ENCODE measurements at places on chromosomes 2 and 18. TPM values are rescaled to one million over a fixed set of nuclear protein-coding genes. Genes with fewer than 3 reads are reported as not detected.

Gene LRP2
- 0.04 TPM for total RNA-seq

Gene NDUFAF7
- total RNA-seq = 20.4 TPM

Gene LONRF2
- total RNA-seq = 0.13 TPM

Gene CCDC178
- total RNA-seq = not detected

DNA sequence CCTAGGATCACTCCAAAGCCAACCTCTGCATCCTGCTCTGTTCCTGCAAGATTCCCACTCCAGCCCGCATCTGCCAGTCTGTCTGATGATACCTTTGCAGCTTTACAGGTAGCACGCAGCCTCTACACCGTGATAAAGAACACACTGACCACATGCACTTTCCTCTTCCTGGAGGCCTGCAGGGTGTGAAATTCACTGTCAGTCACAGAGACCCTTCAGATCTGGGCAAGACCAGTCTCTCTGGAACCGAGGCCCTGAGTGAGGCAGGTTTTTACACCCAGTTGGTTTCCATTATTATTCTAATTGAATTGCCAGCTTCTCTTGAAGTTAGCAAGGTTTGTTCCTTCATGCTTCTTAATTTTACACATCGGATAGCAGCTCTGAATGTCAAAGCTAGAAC is 30.5 kb upstream of the TWIST2 start:
- no peak overlapping the region for H3K27ac ChIP-seq
- H3K36me3 ChIP-seq = no peaks in the 10 kb centered on the region
- no peak overlapping the region for H3K4me3 ChIP-seq
- no peak for DNase-seq
- H3K27me3 ChIP-seq = peaks cover 4% of the 10 kb centered on the region

DNA sequence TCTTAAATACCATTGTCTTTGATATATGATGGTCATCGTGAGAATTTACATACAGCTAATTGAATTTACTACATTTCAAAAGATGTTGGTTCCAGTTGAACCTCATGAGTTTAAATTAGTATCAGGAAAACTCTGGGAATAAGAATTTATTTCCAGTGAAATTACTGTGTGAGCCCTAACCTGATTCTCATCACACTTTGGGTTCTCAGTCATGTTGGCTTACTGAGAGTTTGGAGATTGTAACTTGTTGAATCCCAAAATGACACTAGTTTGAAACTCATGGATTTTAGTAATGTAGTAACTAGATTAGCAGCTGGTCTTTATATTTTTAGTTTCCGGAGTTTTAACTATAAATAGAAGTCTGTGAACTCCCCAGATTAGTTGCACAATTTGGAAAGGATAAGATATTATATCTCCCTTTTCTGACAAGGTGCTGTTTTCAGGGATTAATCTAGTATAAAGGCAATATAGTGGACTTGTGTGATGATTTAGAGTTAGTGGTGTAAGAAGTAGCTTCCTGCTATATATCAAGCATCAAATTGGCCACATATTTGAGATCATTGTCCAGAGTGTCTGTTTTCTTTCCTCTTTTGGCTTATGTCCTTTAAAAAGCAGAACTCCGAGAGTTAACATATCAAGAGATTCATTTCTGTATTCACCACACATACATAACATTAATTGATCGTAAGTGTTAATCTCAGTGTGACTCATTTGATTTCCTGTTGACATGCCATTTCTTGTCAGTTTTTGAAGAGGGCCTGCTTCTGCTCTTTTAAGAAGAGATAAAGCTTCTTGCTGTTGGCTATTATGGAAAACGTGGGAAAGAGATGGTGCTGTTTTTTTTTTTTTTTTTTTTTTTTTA is 15.7 kb downstream of the NDUFV2 start:
- H3K4me3 ChIP-seq = peak overlapping the region; percentile 43
- H3K27me3 ChIP-seq = no peaks in the 10 kb centered on the region
- H3K27ac ChIP-seq = peak overlapping the region; percentile 76
- peaks cover 8% of the 10 kb centered on the region for H3K36me3 ChIP-seq

Gene ONECUT2
- total RNA-seq = not detected

DNA sequence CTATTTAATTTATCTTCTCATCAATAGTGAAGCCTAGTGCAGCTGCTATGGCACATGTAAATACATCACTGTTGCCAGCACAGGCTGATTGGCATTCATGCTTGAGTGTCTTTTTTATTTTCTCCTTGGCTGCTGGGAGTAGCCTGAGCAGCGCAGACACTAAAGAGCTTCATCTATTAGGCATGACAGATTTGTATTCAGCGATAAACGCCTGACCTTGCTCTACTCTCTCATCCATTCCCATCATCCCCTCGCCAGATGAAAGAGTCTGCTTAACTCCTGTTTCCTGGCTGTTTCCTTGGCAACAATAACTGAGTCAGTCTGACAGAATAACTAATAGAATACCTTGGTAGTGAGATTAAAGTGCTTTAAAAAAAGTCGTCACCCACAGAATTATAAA is 753.6 kb downstream of the DCC start:
- H3K36me3 ChIP-seq = no peaks in the 10 kb centered on the region
- no peak for DNase-seq
- no peak overlapping the region for H3K27ac ChIP-seq
- H3K27me3 ChIP-seq = no peaks in the 10 kb centered on the region
- no peaks in the 10 kb centered on the region for H3K4me1 ChIP-seq

Gene C1QL2
- total RNA-seq = not detected

Gene ZNF521
- not detected for total RNA-seq

- H3K27me3 ChIP-seq = no peaks in the 10 kb centered on the region
- H3K4me1 ChIP-seq = no peaks in the 10 kb centered on the region
Measured at GRCh38 chr2:187266645-187267044, 181.4 kb downstream of the CALCRL start.

DNA sequence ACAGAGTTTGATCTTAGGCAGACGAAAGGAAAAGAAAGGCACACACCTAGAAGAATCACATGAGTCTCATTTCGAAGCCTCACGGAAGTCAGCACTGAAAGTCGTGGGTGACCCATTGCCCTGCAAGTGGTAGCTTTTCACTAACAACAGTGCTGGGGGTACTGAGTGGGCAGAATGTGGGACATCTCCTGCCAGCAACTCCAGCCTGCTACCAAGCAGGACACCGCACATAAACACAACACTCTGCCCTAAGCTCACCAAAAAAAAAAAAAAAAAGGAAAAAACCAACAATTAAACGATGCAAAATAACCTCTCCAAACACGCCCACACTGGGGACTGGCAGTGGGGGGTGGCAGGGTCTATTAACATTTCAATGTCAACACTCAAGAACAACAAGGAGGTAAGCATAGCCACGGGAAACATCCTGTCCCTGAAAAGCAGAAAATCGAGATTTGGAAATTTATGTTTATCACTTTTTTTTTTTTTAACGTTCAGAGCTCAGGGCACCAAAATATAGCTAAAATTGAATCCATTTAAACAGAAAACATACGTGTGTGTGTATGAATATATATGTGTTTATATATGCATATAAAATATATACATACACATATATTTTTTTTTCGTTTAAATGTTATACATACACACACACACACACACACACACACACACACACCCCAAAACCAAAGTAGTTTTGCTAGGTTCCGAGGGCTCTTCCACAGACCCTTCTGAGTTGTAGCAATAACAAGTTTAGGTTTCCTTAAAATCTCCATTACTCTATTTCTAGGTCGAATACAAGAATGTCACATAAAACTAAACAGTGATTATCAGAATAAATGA is 2.2 kb downstream of the INO80D start:
- no peaks in the 10 kb centered on the region for H3K27me3 ChIP-seq
- H3K27ac ChIP-seq = peak overlapping the region; percentile 85
- H3K4me3 ChIP-seq = peak overlapping the region; percentile 90
- peaks cover 29% of the 10 kb centered on the region for H3K4me1 ChIP-seq

Gene REG1B
- not detected for total RNA-seq

Gene CRIM1
- 10.7 TPM for total RNA-seq

DNA sequence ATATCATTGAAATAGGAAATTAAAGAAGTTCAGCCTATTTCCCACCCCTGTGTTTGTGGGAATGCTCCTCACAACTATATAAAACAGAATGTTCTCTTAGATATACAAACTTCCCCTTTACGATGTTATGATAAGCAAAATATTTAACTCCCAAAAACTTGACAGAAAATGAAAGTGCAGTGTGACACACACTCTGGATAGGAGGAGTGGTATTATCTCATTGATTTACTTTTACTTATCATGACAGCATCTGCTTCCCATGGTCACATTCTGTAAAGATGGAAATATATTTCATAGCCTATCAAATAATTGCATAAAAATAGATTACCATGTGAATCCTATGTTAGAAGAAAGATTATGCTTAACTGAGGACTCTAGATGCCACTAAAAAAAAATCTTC is 96.6 kb upstream of the STK17B start:
- no peaks in the 10 kb centered on the region for H3K27me3 ChIP-seq
- DNase-seq = no peak
- peaks cover 64% of the 10 kb centered on the region for H3K4me1 ChIP-seq
- peak overlapping the region; percentile 28 for H3K27ac ChIP-seq

GRCh38 chr18:64273724-64274123 is 124.8 kb upstream of the LINC00305 start:
- no peaks in the 10 kb centered on the region for H3K4me1 ChIP-seq
- no peak overlapping the region for H3K27ac ChIP-seq
- H3K27me3 ChIP-seq = no peaks in the 10 kb centered on the region
- H3K4me3 ChIP-seq = no peak overlapping the region

- no peak for DNase-seq
- H3K36me3 ChIP-seq = no peaks in the 10 kb centered on the region
- no peak overlapping the region for H3K4me3 ChIP-seq
- H3K4me1 ChIP-seq = peaks cover 13% of the 10 kb centered on the region
Measured at GRCh38 chr18:32468147-32468845, 2.4 kb downstream of the GAREM1 start.

GRCh38 chr2:69514819-69515218 is 77.6 kb upstream of the NFU1 start:
- peaks cover 79% of the 10 kb centered on the region for H3K36me3 ChIP-seq
- no peak overlapping the region for H3K27ac ChIP-seq
- no peaks in the 10 kb centered on the region for H3K27me3 ChIP-seq
- no peaks in the 10 kb centered on the region for H3K4me1 ChIP-seq

Gene HNRNPA3
- 203 TPM for total RNA-seq

DNA sequence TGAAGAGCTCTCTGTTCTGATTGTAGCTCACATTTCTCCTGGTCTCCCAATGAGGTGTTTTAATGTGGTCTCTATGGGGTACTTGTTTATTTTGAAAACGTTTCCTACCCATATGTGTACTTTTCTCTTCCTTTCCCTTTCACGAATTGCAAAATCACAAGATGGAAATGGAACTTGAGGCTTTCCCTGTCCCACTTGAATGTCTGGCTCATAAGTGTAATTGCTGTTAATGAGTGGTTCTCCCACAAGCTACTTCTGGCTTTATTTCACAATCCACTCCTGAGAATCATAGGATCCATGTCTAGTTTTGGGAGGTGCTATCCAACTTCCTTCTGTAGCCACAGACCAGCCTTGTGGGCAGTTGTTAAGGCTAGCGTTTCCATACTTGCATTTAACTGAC is 81.1 kb upstream of the CAVIN2 start:
- no peak overlapping the region for H3K4me3 ChIP-seq
- no peaks in the 10 kb centered on the region for H3K4me1 ChIP-seq

Gene ASXL3
- not detected for total RNA-seq

- no peaks in the 10 kb centered on the region for H3K27me3 ChIP-seq
- H3K4me3 ChIP-seq = no peak overlapping the region
- H3K4me1 ChIP-seq = no peaks in the 10 kb centered on the region
- DNase-seq = no peak
- H3K36me3 ChIP-seq = no peaks in the 10 kb centered on the region
- H3K27ac ChIP-seq = no peak overlapping the region
Measured at GRCh38 chr2:100394111-100394641, 23.3 kb downstream of the CHST10 start.

Gene ACMSD
- total RNA-seq = not detected

GRCh38 chr18:40210696-40211095 is 1744.3 kb upstream of the PIK3C3 start:
- no peak overlapping the region for H3K4me3 ChIP-seq
- no peaks in the 10 kb centered on the region for H3K36me3 ChIP-seq
- DNase-seq = no peak

GRCh38 chr2:126846241-126846640 is 52.4 kb upstream of the TEX51 start:
- H3K4me3 ChIP-seq = no peak overlapping the region
- no peaks in the 10 kb centered on the region for H3K27me3 ChIP-seq
- H3K4me1 ChIP-seq = no peaks in the 10 kb centered on the region
- no peak for DNase-seq

Gene SNTG2
- total RNA-seq = 1.3 TPM

DNA sequence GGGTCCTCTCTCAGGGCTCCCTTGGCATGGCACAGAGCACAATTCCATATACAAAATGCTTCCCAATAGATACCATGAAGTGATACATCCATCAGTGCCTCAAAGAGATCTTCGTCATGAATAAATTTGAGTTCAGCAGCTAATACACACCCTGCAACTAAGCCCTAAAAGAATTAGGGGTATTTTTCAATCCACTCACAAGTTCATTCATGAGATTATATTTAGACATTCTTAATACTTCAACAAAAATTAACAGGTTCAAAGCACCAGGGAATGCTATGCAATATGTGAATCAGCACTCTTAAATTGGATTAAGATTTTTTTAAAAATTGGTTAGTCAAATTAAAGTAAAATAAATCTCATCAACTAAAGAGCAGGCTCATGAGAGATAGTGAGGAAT is 79.7 kb downstream of the PID1 start:
- no peak overlapping the region for H3K27ac ChIP-seq
- no peaks in the 10 kb centered on the region for H3K27me3 ChIP-seq
- H3K36me3 ChIP-seq = no peaks in the 10 kb centered on the region
- no peaks in the 10 kb centered on the region for H3K4me1 ChIP-seq
- DNase-seq = no peak

Gene LYPD6B
- not detected for total RNA-seq

- H3K4me3 ChIP-seq = no peak overlapping the region
- H3K4me1 ChIP-seq = peaks cover 58% of the 10 kb centered on the region
- DNase-seq = no peak
- no peak overlapping the region for H3K27ac ChIP-seq
- no peaks in the 10 kb centered on the region for H3K27me3 ChIP-seq
Measured at GRCh38 chr2:134231301-134231964, 22.4 kb upstream of the MGAT5 start.

GRCh38 chr18:46333431-46334135 is 229.4 kb downstream of the HAUS1 start:
- H3K27ac ChIP-seq = no peak overlapping the region
- H3K4me1 ChIP-seq = no peaks in the 10 kb centered on the region
- peaks cover 13% of the 10 kb centered on the region for H3K27me3 ChIP-seq
- DNase-seq = no peak

Measured in CD8-positive, alpha-beta memory T cell (primary cell).